ENCODE measurements at places on chromosomes 3 and 15.
A peak's percentile ranks its signal among the peaks of the same experiment; 100 is the strongest.

DNA sequence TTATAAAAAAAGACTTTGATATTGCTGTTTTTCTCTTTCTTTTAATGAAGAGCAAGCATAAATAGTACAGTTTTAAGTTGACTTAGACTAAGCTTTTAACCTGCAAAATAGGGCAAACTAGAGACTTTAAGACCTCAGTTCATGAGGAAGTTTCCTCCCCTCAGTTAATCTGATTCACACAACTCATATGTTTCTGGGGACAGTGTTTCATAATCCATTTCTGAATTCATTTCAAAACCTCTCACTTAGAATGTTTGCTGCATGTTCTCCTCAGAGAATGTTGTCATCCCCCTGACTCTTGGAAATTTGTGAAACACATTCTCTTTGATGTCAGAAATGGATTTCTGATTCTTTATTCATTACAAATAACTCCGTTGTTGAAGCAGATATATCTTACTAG, 79.3 kb upstream of the SKOR1 start:
- peak; percentile 77 for DNase-seq

DNA sequence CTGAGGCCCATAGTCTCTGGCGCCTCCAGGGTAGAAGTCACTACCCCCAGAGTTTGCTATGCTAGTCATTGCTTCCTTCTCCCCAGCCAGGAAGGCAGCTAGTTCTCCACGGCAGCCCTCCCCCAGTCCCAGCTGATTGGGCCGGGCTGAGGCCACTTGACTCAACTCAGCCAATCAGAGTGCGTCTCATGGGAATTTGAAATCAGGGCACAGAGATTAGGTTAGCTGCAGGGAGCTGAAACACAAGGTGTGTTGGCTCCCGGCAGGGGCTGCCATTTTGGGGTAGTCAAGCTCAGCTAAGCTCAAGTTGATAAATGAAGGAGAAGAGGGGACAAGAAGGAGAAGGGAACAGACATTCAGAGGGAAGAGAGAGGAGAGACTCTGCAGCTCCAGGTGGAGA, 32.8 kb downstream of the LINGO1 start:
- no peak for DNase-seq

- DNase-seq: no peak
Observed at GRCh38 chr3:33921608-33922007, 123.2 kb downstream of the PDCD6IP start.

DNA sequence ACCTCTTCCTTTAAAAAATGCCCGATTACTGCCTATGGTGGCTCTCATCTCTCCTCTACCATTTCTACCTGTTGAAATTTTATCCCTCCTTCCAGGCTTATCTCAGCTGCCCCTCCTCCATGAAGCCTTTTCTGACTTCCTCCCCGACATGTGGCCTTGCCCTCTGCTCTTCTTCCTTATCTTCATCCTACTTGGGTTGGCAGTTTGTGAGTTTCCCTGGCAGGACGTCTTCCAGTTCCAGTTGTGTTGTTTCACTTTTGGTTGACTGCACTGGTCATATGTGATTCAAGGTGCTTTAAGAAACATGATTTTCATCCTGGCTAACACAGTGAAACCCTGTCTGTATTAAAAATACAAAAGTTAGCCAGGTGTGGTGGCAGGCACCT, 4.4 kb downstream of the DLL4 start:
- no peak for DNase-seq

- no peak for DNase-seq
Observed at GRCh38 chr3:5233026-5233425, 45.5 kb downstream of the EDEM1 start.

DNA sequence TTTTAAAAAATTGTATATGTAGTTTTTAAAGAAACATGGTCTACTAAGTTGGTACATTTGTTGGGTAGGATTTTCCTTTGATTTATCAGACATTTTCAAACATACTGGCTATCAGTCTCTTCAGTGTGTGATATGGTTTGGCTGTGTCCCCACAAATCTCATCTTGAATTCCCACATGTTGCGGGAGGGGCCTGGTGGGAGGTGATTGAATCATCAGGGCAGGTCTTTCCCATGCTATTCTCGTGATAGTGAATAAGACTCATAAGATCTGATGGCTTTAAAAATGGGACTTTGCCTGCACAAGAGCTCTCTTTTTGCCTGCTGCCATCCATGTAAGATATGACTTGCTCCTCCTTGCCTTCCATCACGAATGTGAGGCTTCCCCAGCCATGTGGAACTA, 121.9 kb downstream of the ABI3BP start:
- DNase-seq: no peak

GRCh38 chr3:157098121-157098822, 61.7 kb downstream of the CCNL1 start:
- DNase-seq: peak; percentile 68

- peak; percentile 100 for DNase-seq
Observed at GRCh38 chr3:177478170-177478867, 281.0 kb upstream of the TBL1XR1 start.

DNA sequence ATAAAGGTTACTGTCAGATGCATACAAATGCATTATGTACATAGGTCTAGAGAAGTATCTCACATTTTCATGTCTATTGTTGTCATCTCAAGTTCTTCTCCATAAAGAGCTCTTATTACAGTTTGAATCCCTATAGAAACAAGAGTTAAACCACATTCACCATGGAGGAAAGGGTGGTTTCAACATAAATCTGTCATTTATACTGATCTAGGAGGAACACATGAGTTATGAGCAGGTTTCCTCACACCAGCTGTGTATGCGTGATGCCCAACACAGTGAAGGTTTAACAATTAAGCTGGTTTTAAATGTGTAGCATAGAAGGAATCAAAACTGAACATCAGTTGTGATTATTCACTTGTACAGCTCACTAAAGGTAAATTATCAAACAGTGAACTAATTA, 251.7 kb downstream of the KCNMB2 start:
- DNase-seq: no peak

GRCh38 chr3:55407426-55407820, 79.7 kb downstream of the WNT5A start:
- no peak for DNase-seq

DNA sequence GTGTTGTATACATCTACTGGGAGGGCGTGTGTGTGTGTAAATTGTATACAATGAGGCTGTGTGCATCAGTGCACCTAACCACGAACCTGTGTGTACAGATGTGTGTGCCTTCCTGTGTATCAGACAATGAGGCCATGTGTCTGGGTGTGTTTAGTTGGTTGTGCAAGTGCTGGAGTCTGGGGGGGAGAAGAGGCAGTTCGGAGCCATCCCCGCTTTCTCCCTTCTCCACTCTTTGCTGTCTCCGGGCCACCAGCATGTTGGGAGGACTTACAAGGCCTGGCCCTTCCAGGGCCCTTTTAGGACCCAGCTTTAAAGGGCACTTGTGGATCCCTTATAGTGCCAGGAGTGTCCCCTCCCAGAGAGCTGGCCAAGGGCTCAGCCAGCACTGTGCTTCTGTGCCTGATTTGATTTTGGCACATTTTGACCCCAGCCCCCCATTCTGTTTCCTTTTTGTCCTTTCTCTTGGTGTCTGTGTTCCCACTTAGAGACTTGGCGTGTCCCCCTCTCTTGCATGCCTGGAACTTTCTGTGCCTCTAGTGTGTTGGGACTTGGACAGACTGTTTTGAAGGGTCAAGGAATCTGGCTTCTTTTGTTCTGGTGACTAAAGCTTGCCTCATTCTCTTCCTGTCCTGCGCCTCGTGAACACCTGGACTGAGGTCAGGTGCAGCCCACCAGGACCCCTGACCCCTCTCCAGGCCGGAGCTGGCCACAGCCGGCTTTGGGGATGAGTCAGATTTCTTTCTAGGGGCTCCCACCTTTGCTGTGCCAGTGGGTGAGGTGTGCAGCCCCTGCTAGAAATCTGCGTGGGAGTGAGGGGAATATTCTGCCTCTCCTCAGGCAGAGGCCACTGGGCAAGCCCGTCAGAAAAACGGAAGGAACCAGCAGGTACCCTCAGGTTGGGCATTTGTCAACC, 1.5 kb downstream of the CTDSPL start:
- peak; percentile 24 for DNase-seq

GRCh38 chr15:90665288-90666134, 51.6 kb upstream of the BLM start:
- peak; percentile 62 for DNase-seq

DNA sequence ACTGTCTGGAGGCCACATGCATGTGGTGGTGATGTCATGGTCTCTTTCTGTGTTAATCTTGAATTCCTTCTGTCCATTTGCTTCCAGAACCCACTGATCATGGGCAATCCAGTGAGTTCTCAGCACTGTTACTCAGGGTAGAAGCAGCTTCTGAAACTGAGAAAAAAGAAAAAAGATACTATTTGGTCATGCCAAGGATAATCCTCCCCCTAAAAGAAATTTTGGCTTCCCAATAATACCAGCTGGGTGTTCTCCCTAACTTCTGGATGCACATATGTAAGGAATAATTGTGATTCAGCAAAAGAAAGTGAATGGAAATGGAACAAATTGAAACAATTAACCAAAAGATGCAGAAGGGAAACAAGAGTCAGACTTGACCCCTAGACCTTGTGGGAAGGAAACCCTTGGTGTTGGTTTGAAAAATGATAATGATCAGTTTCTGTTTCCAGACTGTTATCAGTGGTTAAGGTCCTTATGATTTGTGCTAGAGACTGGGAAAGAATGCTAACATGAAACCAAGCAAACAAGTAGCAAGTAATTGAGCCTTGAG, 92.3 kb downstream of the RBMS3 start:
- DNase-seq: peak; percentile 89

GRCh38 chr3:41710646-41711388, 251.1 kb downstream of the ULK4 start:
- DNase-seq: peak; percentile 87

DNA sequence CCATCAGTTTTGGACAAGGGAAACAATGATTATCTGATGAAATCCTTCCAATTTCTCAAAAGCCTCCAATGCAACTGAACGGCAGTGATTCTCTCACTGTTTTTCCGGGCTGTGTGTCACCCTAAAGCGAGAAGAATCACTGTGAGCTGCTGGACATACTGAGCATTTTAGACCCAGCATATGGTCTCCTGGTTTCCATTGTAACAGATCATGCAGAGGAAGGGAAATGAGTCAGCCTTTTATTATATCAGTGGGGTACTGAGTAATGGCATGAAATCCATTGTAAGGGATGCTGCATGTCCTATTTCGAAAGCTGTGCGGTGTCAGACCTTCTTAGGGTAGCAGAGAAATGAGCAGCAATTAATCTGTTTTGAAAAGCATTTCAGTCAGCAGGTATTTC, 287.1 kb downstream of the IL5RA start:
- no peak for DNase-seq

GRCh38 chr15:42577514-42578031, 2.2 kb downstream of the STARD9 start:
- peak; percentile 82 for DNase-seq
